Epithelial cell of proximal tubule (primary cell): ENCODE measurements at places on chromosomes 7 and 10.

DNA sequence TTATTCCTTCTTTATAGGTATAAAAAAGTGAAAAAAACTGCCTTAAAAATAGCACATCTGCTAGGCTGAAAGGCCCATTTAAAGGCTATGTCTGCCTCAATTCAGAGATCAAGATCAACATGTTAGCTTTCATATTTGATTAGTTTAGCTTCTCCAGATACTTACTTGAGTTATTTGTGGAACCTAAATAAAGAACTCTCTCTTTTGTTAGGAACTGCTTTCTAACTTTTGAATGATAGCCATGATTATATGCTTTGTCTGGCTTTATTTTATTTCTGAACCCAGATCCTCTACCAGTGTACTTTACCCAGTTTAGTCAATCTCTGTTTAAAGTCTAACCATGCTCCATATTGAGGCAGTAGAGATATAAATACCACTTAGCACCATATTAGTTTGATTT lies 515.5 kb upstream of the SEMA3D start:
- DNase-seq: no peak

GRCh38 chr10:13743101-13743693 lies 156.4 kb downstream of the PRPF18 start:
- DNase-seq: no peak

- DNase-seq: peak; percentile 10
Observed at GRCh38 chr7:138338361-138338760, 121.7 kb upstream of the TRIM24 start.

DNA sequence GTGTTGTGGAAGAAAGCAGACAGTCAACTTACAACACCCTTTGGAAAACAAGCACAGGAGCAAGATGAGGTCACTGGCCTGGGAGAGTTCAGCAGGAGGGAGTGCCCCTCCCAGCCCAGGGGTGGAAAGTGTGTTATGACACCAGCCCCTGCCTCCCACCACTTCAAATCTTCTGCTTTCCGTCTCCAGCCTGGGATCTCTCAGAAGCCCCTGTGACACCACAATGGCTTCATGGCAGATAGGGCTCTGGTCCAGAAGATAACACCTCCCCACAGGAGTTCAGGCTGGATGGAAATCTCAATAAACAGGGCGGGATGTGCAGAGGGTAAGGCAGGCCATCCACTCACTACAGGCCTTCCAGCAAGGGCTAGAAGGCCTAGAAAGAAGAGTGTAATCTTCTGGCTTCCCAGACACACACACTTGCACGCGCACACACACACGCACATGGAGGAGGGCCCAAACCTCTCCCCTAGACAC lies 48.7 kb upstream of the ZMIZ1 start:
- no peak for DNase-seq

DNA sequence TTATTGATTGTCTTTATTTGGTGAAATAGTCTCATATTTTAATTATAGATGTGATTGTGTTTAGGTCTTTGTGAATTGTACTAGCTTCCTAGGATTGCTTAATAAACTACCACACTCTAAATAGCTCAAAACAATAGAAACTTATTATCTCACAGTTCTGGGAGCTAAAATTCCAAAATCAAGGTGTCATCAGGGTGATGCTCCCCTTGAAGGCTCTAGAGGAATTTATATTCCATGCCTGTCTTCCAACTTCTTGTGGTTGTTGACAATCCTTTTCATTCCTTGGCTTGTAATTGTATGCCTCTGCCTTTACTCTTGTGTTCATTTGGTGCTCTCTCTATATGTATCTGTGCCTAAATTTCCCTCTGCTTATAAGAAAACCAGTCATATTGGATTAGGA lies 155.3 kb upstream of the AKR1E2 start:
- DNase-seq: no peak
